Activated naive CD8-positive, alpha-beta T cell treated with anti-CD3 and anti-CD28 coated beads, Interleukin-2, amount 50 U/mL, for 24 hours (primary cell): ENCODE measurements at places on chromosomes 7 and 10.

DNA sequence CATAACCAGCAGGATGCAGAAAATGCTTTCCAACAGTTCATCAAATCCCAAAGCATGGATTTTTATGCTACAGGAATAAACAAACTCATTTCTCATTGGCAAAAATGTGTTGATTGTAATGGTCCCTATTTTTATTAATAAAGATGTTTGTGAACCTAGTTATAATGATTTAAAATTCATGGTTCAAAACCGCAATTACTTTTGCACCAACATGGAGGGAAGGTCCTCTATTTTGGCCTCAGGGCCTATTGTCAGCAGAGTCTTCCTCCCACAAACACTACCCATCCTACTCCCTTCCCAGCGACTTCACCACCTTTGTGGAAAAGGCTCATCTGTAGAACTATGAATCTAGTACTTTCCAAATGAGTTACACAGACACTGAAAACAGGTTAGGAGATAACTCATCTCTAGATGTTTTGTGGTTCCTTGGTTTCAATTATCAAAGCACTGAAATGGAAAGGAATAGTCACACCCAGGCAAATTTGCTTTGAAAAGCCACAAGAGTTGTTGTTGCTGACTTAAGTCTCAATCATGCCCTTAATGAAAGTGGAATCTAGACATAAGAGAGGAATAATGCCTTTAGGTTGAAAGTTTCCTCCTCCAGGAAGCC lies 59.4 kb upstream of the FRMD4A start:
- DNase-seq, result peak; percentile 26
- peaks cover 21% of the 10 kb centered on the region for H3K27me3 ChIP-seq
- H3K4me1 ChIP-seq, result peaks cover 49% of the 10 kb centered on the region
- H3K36me3 ChIP-seq, result peaks cover 11% of the 10 kb centered on the region

GRCh38 chr10:5829267-5829666 lies 16.0 kb upstream of the GDI2 start:
- H3K36me3 ChIP-seq, result no peaks in the 10 kb centered on the region
- H3K27me3 ChIP-seq, result no peaks in the 10 kb centered on the region
- H3K27ac ChIP-seq, result no peak overlapping the region
- no peak for DNase-seq
- H3K4me1 ChIP-seq, result peaks cover 6% of the 10 kb centered on the region

DNA sequence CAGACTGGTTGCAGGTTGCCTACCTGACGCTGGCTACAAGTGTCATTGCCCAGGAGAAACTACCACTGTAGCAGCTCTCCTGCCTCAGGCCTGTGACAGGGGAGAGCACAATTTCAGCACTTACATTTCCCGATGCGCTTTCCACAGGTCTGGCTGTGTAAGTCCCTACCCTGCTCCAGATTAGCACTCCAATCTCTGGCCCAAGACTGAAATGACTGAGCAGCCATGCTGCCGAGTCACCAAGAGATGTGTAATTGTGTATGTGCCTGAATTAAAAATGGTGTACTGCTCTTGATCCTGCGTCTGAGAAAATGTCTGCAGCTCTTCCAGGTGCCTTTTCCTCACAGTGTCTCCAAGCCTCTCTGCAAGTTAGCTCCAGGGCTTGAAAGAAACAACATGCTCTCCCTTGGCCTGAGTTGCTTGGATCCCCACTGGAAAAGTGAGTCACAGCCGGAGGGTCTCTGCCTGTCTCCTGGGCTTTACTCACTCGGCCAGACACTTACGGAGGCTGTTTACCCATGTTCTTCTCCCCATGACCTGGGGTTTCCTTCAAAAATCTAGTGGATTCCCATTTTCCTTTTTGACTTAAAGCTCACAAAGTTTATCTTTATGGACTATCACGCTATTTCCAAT lies 1001.7 kb upstream of the KCND2 start:
- H3K27ac ChIP-seq, result no peak overlapping the region
- no peak for DNase-seq
- no peaks in the 10 kb centered on the region for H3K4me1 ChIP-seq
- peaks cover 3% of the 10 kb centered on the region for H3K27me3 ChIP-seq

DNA sequence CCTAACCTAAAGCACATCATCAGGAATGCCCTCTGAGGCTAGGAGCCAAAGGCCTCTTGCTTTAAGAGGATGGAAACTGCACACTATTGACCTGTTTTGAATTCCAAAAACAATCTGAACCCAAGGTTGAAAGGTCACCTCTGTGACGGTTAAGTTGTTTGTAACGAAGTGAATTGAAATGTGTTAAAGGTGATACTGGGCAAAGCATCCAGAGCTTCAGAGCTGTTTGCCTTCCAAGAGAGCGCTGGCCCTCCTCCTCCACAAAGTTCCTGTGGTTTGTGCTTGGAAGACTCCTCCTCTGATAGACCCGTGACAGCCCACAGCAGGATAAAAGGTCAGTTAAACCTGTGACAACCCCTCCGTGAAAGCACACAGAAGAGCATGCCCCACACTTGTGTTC lies 133.7 kb upstream of the CTTNBP2 start:
- no peaks in the 10 kb centered on the region for H3K36me3 ChIP-seq
- H3K27me3 ChIP-seq, result peaks cover 3% of the 10 kb centered on the region
- no peak for DNase-seq

GRCh38 chr10:52348037-52348564 lies 34.0 kb downstream of the DKK1 start:
- DNase-seq, result no peak
- no peak overlapping the region for H3K4me3 ChIP-seq
- no peaks in the 10 kb centered on the region for H3K36me3 ChIP-seq
- no peaks in the 10 kb centered on the region for H3K27me3 ChIP-seq
- H3K4me1 ChIP-seq, result no peaks in the 10 kb centered on the region

GRCh38 chr10:8026349-8027259 lies 27.9 kb upstream of the GATA3 start:
- H3K4me3 ChIP-seq, result peak overlapping the region; percentile 73
- peaks cover 5% of the 10 kb centered on the region for H3K4me1 ChIP-seq

DNA sequence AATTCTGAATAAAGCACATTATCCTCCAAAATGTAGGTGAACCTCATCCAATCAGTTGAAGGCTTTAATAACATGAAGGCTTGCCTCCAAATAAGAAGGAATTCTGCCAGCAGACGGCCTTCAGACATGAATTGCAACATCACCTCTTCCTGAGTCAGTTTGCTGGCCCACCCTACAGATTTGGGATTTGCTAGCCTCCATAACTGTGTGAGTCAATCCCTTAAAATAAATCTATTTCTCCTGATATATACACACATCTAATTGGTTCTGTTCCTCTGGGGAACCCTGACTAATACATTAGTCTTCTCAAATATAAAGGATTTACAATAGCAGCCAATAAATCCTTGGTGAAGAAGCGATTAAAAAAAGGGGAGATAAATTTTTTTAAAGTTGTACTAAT lies 34.8 kb upstream of the OSBPL3 start:
- H3K4me3 ChIP-seq, result no peak overlapping the region
- no peaks in the 10 kb centered on the region for H3K27me3 ChIP-seq
- H3K27ac ChIP-seq, result no peak overlapping the region
- DNase-seq, result no peak
- peaks cover 3% of the 10 kb centered on the region for H3K4me1 ChIP-seq

DNA sequence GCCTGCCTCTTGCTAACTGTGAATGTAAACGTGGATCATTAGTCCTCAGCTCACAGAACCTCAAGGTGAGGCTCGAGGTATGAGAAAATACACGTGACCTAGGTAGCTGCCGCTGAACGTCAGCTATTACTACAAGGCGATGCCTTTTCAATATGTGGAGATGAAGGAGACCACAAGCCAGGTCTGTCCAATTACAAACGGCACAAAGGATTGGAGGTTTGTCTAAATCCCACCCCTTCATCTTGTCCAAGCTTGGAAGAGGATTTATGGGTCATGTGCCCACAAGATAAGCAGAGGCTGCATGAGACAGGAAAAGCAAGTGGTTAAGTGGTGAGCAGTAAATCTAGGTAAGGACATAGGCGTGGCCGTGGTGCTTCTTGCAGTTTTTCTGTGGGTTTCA lies 3.4 kb downstream of the H2BK1 start:
- peaks cover 26% of the 10 kb centered on the region for H3K4me1 ChIP-seq
- peaks cover 9% of the 10 kb centered on the region for H3K27me3 ChIP-seq
- DNase-seq, result no peak
- H3K36me3 ChIP-seq, result no peaks in the 10 kb centered on the region
- H3K4me3 ChIP-seq, result no peak overlapping the region
- no peak overlapping the region for H3K27ac ChIP-seq

DNA sequence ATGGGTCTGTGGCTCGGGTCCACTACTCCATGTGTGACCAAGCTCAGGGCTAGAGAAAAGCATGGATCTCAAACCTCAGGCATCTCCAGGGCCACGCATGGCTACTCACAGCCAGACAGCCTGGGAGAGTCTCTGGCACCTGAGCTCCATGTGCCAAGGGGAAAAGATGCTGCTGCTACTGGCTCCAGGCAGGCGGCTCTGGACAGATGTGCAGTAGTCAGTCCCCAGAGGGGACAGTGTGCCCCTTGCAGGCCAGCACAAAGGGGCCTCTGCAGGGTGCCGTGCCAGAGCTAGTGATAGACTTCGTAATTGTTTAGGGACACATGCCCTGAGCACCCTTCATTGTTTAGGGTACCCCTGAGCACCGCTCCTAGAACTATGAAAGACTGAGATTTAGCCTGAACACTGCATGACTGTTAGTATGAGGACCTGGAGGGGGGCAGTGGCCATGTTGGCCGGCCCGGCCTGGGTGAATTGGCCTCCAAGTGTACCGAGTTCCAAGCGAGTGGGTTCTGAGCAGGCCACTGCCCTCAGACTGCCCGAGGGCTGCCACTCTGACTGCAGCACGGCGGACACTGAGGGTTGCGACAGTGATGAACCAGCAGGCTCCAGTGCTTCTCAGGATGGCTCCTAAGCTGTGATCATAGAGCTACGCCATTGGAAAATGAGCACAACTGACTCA lies 80.7 kb downstream of the TCERG1L start:
- no peak overlapping the region for H3K4me3 ChIP-seq
- DNase-seq, result no peak
- no peak overlapping the region for H3K27ac ChIP-seq
- H3K36me3 ChIP-seq, result no peaks in the 10 kb centered on the region
- no peaks in the 10 kb centered on the region for H3K27me3 ChIP-seq
- H3K4me1 ChIP-seq, result no peaks in the 10 kb centered on the region

DNA sequence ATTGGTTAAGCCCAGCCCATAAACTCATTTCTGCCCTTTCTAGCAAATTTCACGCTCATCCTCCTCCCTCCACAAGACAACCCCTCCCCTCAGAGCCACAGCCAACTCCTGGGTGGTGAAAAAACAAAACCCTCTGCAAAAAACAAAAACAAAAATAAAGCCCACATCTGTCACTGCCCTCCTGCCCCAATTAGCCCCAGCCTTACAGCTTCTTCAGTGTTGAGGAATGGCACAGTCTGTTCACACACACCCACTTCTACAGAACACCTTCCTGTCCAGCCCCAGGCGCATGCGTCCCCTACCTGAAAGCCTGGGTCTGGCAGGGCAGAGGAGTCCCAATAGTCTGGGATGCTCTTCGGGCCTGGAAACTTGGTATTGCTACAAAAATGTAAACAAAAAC lies 34.4 kb downstream of the PARP12 start:
- H3K27me3 ChIP-seq, result no peaks in the 10 kb centered on the region
- no peak overlapping the region for H3K4me3 ChIP-seq
- no peak for DNase-seq

- DNase-seq, result no peak
- no peak overlapping the region for H3K27ac ChIP-seq
- no peaks in the 10 kb centered on the region for H3K27me3 ChIP-seq
- H3K36me3 ChIP-seq, result no peaks in the 10 kb centered on the region
- H3K4me3 ChIP-seq, result no peak overlapping the region
Measured at GRCh38 chr10:95121904-95122303, 52.6 kb upstream of the CYP2C8 start.
